ENCODE measurements at places on chromosomes 1 and 21.

GRCh38 chr1:30666756-30667273 is 56.6 kb downstream of the MATN1 start:
- no peak for DNase-seq

GRCh38 chr1:203244776-203245175 is 15.3 kb upstream of the CHIT1 start:
- DNase-seq: no peak

- DNase-seq: no peak
Observed at GRCh38 chr1:211378844-211379243, 52.2 kb downstream of the TRAF5 start.

- peak; percentile 62 for DNase-seq
Observed at GRCh38 chr1:93629101-93630059, 52.3 kb downstream of the BCAR3 start.

DNA sequence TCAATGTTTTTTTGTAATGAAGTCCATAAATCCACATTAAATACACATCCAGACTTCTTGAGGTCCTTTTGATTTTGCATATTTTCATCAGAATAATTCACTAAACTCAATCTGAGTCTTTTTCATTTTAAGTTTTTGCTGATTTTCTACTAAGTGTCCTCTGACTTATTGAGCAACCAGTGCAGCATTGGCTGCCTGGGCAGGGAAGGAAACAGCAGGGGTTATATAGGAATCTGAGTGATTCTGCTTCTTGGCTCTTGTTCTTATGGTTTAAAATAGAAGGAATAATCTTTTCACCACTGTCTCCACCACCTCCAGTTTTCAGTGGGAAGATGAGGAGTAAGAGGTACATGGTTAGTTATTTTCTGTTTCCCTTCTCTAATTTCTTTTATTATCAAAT is 88.4 kb downstream of the ST6GALNAC5 start:
- no peak for DNase-seq

DNA sequence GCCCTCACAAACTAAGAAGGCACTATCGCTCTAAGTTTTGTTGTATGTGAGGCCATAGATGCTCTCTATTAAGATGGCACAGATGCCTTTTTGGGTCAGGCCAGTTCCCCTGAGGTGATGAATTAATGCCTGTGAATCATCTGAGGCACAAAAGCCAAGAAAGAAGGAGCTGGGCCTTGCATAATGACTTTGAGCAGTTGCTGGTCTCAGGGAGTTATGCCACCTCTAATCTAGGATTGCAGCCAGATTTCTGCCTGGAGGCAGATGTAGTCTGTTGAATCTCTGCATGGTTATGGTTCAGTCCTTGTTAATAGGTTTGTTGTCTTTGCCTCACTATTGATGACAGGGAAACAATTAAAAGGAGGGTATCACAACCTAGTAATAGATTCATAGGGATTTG is 168.1 kb upstream of the CHRM3 start:
- DNase-seq: no peak

DNA sequence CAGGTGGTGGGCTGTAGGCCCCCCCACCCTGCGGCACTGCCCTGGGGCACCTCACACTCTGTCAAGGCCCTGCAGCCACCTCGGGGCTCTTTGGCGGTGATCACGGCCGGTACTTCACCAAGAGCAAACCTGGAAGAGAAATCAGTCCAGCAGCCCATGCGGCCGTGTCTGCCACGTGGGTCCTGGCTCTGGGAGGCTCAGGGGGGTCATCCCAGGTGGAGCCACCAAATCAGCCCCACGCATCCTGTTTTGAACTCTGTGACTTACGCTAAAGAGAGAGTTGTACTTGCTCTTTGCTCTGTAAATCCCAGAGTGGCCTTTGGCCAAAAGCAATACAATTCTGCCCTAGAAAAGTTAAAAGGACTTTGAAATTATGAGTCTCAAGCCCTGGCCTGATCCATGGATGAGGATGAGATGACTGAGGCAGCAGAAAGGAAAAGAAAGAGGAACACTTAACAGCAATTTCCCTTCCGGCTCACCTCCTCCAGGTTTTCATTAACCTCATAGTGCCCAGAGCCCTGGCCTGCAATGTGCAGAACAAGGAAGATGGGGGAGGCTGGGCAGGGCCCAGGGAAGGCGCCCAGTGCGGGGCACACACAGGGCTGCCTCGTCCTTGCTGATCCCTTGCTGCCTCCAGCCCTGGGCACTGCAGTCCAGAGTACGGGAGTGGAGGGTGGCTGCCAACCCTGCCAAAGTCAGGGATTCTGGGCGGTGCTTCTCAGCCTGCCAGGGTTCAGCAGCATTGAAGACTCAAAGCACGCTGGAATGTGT is 337.0 kb downstream of the MATN1 start:
- DNase-seq: no peak

- no peak for DNase-seq
Observed at GRCh38 chr21:15671188-15671587, 58.6 kb upstream of the USP25 start.

- no peak for DNase-seq
Observed at GRCh38 chr1:214660900-214661299, 57.9 kb downstream of the CENPF start.

- DNase-seq: no peak
Observed at GRCh38 chr1:89539128-89539527, 14.5 kb downstream of the LRRC8B start.

GRCh38 chr1:228852024-228852423 is 116.7 kb downstream of the RHOU start:
- no peak for DNase-seq

GRCh38 chr1:79204779-79205479 is 198.4 kb upstream of the ADGRL4 start:
- DNase-seq: no peak

DNA sequence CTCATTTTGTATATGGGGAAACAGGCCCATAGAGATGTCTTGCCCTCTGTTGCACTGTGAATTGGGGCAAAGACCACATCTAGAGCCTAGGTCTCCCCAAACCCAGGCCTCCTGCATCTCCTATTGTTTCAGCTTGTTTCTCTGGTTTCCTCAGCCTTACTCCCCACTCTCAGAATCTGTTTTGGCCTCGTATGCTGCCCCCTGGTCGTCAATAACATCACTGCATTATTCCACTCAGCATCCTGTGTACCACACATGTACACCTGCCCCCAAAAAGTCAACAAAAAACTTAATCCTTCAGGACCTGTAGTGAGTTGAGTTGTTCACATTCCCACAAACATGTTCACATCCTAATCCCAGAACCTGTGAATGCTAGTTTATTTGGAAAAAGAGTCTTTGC is 184.8 kb downstream of the BRINP2 start:
- DNase-seq: no peak

DNA sequence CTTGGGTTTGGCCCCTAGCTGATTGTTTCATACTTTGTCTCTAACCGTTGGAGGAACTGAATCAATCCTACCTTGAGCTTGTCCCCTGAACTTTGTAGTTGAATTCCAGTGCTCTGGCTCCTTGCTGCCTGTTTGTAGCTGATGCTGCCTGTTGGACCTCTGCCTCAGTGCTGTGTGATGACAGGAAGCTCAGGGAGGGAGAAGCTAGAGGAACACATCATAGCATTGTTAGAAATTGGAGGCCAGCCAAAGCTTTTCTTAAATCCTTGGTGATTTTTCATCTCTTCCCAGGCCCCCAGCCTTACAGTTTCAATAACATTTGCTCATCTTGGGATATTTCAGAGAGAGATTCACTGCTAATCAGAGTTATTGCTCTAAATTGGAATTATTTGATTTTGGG is 34.0 kb downstream of the MACF1 start:
- DNase-seq: no peak

GRCh38 chr1:22344329-22344630 is 107.4 kb upstream of the ZBTB40 start:
- no peak for DNase-seq

GRCh38 chr1:218454700-218455282 is 109.7 kb downstream of the TGFB2 start:
- DNase-seq: no peak

GRCh38 chr1:89200663-89201062 is 1.9 kb upstream of the GBP4 start:
- peak; percentile 46 for DNase-seq

DNA sequence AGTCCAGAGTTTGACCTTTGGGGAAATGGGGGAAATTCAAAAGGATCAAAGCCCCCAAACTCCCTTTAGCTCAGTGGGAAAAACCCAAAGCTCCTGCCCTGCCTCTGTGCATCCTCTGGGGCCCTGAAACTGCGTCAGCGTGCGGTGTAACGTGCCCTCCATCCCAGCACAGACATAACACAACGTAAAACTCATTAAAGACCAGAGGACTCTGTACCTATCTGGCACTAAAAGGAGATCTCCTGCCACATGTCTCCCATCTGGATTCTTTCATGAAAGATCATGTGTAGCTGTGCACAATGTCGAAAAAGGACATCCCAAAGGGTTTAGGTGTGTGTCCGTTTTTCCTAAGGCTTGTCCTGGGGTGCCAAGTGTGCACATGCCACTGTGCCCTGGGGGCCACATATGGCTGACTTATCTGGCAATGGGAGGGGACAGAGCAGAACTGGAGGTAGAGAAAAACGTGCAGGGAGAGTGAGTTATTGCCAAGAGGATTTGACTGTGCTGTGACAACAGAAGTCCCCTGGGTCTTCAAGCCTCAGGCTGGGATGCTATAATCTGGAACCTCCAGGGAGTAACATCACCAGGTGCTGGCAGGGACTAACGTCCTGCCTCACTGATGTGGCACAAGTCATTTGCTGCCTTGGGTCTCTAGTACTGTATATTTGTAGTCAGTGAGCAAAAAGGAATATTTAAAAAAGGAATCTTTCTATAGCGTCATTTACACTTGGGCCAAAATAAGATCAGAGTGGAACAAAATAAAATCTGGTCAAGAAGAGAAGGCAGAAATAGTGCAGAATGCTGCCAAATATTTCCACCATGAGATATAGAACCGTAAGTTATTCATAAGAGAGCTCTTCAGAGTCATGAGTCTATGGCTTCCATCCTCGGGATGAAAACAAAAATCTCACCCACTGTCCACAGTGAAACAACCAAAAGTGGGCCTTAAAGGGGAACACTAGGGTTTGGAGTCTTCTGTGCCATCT is 52.3 kb downstream of the ITPKB start:
- no peak for DNase-seq

DNA sequence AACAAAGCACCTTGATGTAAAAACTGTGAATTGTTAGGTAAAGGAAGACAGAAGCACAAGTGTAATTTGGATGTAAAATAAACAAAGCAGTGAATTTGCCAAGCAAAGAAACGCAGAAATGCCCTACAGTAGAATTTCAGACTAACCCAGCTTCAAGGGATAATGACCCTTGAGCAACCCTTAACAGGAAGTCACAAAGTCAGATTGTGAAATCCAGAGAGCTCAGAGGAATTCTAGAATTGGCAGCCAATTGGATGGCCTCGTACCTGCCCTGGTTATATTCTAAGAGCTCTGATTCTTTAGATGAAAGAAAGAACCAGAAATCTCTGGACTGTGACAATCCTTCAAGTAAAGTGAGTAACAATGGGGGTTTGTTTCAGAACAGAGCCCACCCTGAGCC is 152.7 kb upstream of the CHRM3 start:
- no peak for DNase-seq

DNA sequence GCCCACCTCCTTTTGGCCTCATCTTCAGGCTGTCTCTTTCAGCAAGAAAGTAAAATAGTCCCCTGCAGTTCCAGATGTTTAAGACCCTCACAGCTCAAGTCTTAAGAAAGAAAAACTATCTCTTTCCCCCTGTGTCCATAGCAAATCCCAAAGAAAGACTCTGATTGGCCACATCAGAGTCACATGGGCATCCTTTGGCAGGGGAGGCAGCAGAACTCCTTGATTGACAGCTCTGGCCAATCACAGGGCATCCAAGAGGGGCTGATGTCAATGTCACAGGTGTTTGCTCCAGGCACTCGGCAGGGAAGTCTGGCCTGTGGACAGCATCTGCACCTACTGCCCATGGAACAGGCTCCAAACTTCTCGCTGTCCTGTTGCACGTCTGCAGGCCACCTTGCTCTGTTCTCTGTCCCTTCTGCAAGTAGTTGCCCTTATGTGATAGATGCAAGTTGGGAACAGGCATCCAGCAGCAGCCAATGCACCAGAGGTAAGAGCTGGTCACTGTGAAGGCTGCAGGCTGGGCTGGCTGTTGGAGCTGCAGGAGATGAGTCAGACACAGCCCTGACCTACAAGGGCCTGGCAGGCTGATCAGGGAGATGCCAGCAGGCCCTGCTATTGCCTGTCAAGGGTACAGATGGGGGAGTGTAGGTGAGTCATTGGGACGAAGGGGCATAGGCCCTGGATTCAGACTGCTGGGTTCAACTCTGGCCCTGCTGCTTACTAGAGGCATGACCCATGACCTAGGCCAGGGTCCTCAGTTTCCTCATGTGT is 96.8 kb upstream of the TMEM51 start:
- DNase-seq: no peak

DNA sequence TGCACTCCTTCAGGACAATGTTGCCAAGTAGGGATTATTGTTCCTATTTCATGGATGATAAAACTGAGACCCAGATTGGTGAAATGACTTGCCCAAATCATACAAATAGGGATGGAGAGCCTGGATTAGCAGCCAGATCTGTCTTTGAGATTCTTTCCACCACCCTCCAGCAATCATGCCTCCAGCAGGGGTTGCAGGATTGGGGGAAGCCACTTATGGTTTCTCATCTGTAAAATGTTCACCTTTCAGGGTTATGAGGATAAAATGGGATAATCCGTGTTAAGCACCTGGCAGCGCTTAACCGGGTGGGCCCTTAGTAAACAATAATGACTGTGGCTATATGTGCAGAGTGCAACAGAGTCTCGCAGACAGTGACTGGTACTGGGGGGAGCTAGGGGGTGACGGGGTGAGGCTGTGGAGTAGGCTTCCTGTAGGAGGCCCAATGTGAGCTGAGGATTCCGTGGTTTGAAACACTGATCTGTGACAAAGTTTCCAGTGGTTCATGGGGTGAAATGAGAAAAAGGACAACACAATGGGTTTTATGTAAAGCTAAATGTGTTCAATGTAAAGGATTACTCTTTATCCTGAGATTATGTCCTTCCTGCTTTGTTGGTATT is 33.7 kb upstream of the FOXO6 start:
- DNase-seq: no peak

GRCh38 chr1:8938232-8938999 is 7.3 kb upstream of the CA6 start:
- no peak for DNase-seq

- no peak for DNase-seq
Observed at GRCh38 chr1:201771466-201771865, 57.5 kb upstream of the IPO9 start.

DNA sequence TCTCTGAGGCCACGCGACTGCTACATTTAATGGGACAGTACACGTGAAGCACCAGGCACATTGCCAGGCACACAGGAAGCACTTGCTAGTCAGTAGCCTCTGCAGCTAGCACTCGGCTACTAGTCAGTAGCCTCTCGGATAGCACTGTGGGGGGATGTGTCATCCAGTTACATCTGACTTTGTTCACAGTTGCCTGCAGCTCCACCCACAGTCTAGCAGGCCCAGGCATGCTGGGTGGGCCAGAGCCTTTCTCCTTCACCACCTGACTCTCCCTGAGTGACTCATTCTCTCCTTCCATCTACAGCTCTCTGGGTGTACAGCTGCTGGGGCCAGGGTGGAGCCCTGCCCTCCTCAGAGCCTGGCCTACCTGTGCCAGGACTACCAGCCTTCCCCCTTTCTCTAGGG is 51.5 kb downstream of the PTPRF start:
- DNase-seq: no peak

All from CD4-positive, alpha-beta memory T cell (primary cell).